ENCODE measurements at places on chromosomes 3 and 15.

- no peak for DNase-seq
Observed at GRCh38 chr3:19476281-19476680, 328.0 kb downstream of the KCNH8 start.

- DNase-seq, result no peak
Observed at GRCh38 chr3:52021489-52022268, 26.0 kb upstream of the RPL29 start.

DNA sequence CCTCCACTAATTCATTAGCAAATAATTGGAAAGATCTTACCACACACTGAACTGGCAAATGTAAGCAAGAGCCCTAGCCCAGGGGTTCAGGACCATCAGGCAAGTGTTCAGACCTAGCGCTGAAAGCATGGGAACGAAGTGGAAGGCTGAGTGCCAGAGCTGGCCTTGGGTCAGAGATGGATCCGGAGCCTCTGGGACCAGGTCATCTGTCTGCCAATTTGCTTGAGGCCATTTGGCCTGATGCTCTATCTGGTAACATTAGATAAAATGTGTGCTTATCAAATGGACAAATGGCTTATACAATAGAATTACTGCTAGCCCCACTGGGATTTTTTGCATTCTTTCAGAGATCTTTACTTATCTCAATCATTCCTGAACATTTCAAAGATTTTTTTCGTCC is 1.4 kb upstream of the TMC3 start:
- no peak for DNase-seq

DNA sequence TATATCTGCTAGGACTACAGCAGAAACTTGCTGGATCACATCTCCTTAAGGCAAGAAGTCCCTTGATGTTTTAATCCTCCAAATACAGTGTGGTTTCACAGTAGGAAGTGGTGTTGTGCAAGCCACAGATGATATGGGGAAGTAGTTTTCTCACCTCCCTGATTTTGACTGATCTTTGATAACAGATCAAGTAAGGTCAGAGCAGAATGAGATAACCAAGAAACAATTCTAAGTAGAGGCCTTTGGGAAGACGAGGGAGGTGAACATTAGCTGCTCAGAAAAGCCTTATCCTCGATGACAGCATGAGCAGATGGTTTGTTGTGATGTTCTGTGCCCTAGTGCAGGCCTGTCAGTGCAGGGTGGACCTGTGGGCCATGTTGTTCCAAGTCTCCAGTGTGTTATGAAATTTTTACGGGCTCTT is 61.3 kb downstream of the RIOX2 start:
- no peak for DNase-seq

- DNase-seq, result no peak
Observed at GRCh38 chr3:118348169-118348557, 686.5 kb downstream of the IGSF11 start.

- DNase-seq, result no peak
Observed at GRCh38 chr15:57727031-57727430, 20.5 kb downstream of the POLR2M start.

DNA sequence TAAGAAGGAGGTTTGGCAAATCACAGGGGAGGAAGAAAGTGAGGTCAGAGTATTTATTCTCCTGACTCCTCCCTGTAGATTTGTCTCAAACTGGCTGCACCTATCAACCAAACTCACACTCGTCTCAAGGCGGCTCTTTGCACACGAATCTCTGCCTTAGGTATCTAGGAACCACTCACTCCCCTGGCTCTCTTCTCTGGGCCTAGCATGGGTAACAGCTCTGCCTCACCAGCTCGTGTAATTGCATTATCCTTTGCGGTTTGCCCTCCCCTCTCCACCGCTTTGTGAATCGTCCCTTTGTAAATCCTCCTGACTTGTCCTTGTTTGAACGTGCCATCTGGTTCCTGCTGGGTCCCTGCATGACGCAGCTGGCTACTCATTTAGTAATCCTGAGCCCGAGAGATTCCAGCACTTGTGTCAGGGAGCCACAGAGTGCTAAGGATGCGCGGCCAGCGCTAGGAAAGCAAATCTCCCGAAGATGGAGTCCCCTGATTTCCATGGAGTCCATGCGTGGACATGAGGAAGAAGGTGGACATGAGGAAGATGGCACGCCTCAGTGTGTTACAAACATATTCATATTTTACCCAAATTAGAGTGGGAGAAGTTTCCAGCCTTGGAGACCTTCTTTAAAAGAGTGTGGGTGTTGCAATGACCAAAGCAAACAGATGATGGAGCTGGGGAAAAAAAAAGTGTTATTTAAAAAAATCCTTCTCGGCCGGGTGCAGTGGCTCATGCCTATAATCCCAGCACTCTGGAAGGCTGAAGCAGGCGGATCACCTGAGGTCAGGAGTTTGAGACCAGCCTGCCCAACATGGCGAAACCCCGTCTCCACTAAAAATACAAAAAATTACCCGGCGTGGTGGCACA is 26.7 kb downstream of the NRROS start:
- DNase-seq, result no peak

- no peak for DNase-seq
Observed at GRCh38 chr3:169662132-169662842, 1.2 kb downstream of the MECOM start.

- no peak for DNase-seq
Observed at GRCh38 chr15:88818920-88819319, 15.7 kb downstream of the ACAN start.

GRCh38 chr15:28947221-28947674 is 61.5 kb downstream of the APBA2 start:
- no peak for DNase-seq

DNA sequence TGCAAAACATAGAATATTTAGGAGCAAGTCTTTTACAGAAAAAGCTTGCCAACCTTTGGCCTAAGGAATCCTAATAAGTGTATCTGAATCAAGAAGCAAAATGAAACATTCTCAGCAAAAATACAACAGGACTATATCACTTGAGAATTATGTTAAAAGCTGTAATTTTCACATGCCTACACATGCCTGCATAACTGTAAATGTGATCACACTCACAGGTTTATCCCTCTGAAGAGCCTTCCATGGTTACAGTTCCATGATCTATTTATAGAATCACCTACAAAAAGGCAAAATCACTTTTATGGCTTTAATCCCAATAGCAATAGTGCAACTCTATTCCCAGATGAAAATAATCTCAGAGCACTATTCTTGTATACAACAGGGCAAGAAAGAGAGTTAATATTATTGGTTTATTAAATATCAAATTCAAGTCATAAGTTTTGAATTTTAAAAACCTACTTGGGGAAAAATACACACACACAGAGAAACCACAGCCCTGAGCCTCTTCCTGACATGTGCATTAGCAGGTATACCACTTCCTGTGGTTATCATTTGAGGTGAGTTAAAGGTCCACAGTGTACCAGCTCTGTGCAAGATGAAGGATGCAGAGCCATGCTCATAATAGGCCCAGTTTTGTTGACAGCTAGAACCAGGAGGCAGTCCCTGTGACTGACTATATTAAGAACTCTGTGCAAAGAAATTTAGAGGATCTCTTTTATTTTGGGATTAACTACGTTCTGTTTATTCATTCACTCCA is 252.5 kb upstream of the TGFBR2 start:
- DNase-seq, result no peak

DNA sequence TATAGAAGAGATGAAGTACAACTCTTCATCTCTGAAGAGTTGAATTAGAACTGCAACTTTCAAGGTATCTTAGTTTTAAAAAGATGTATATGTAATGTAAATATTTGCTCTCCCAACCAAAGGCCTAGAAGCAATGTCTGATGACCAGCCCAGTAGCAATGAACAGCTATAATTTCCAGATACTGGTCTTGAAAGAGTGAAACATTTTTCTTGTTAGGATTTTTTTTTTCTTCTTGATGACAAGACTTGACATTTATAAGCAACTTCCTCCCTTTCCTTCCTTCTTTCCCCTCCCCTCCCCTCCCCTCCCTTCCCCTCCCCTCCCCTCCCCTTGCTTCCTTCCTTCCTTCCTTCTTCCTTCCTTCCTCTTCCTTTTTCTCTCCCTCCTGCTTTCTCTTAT is 423.4 kb downstream of the ZIC1 start:
- no peak for DNase-seq

- DNase-seq, result no peak
Observed at GRCh38 chr3:69433121-69433968, 47.5 kb upstream of the FRMD4B start.

DNA sequence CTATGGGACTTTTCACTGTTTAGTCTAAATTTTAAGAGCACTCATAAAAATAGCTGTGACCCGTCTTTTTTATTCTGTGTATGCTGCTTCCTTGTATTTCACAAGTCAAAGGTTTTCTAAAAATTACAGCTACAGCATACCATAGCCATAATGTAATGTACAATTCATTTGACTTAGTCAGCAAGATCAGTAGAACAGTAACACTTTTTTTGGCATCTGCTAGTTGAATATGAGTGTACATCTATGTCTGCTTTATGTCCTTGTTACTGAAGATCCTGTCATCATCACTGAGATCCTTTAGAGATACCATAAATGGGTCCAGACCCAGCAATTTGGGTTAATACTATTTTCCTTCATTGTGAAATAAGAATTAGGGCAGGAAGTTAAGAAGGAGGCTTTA is 42.2 kb downstream of the CMSS1 start:
- DNase-seq, result no peak

GRCh38 chr3:32794487-32795308 is 23.1 kb upstream of the TRIM71 start:
- no peak for DNase-seq

Data from smooth muscle cell of the brain vasculature (primary cell).